ENCODE measurements at places on chromosomes 12 and 14.
A peak's percentile ranks its signal among the peaks of the same experiment; 100 is the strongest.

DNA sequence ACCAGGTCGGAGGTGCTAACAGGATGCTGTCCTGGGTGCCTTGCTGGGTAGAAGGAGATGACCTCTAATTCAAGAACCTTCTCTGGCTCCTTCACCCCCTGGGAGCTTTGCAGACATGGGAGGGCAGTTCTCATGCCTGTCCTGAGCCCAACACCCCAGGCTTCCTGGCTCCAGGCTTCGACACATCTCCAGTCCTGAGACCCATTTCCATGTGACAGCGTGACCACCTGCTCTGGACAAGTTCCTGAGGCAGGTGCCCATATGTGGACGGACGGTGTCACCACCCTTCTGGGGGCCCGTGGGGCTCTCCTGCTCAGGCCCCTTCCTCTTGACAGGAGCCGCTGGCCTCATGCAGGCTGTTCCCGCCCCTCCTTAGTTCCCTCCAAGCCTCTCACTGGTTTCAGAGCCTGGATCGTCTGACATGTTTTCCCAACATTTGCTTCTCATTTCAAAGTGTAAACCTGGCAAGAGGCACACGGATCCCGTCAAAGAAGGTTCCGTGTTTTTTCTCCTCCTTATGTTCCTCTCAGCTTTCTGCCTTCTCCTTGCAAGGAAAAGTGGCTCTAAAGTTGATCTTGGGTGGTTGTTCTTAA lies 291.9 kb upstream of the RTL1 start:
- no peak for DNase-seq

DNA sequence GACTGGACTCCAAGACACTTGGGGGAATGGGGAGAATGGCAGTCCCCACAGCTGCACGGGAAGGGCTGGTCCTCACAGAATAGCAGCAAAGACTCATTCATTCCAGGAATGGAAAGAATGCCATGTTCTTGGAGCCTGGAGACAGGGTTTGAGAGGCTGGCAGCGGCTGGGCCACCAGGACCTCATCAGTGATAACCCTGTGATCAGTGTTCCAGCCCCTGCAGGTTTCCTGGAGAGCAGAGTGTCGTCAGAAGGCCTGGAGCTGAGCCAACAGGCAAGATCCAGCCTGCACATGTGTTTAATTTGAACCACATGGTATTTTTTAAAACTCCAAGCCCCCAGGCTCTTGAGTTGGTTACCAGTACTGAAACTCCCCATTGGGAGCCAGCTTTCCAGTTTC lies 11.3 kb downstream of the BDKRB1 start:
- no peak for DNase-seq

GRCh38 chr14:67050896-67051295 lies 138.3 kb upstream of the GARIN2 start:
- DNase-seq = no peak

DNA sequence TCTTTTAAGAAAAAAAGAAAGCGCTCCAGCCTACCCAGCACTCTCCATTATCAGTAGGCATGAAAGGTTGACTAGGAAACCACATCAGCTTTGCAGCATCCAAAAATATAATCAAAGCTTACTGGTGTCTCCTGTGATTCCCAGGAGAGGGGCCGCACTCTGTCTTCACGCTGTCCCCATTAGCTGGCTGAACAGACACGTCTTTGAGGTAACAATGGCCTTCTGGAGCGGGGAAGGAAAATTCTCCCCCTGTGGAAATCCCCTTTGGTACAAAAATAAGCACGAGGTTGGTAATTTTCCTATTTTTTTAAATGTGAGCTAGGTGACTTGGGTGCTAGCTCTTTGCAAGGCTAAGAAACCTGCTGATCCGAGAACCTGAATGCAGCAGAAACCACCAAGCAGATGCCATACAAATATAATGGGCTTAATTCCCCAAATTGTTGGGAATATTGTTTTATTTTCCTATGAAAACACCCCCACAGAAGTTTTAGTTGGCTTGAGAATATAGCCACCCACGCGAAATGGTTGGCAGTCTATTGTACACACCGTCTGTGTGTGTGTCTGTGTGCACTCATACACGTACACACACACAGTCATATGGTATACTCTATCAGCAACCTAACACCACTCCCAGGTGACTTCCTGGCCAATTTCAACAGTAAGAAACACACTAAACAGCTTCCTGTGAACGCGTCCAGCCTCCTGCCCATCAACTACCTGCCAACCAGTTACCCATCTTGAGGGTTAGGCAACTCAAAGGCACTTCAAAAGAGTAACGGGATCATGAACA lies 71.2 kb downstream of the KSR2 start:
- DNase-seq = no peak

GRCh38 chr12:121957861-121958515 lies 39.6 kb downstream of the CFAP251 start:
- DNase-seq = no peak

DNA sequence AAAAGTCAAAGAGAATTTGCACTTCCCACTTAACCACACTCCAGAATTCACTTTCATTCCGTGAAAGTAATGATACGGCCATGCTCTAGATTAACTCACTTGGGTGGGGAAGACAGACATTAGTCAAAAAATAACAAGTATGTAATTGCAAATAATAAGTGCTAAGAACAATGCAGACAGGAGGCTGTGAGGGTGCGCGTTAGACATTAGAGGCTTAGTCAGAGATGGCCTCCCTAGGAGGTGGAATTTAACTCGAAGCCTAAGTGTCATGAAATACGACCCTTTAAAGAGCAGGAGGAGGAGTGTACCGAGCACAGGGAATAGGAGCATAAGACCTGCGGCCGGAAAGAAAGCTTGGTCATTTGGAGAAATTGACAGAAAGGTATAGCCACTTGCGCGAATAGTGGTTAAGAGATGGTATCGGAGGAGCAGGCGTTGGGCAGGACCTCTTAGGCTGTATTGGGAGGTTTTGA lies 628 bp downstream of the SNRPF start:
- no peak for DNase-seq

DNA sequence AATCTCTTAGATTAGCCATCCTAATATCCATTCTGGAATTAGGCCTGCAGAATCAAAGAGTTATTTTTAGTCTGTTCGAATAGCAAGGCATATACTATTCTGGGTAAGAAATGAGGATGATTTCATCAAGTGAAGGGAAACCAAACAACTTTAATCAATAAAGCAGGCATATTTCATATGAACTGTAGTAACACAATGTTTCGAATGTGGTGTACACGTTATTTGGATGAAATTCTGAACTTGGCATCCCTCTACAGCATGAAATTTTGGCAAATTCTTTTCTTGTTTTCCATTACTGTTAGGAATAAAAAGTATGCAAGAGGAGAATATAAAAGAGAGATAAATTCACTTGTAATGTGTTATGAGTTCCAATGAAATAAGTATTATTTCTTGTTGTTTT lies 1233.3 kb upstream of the SEL1L start:
- no peak for DNase-seq

DNA sequence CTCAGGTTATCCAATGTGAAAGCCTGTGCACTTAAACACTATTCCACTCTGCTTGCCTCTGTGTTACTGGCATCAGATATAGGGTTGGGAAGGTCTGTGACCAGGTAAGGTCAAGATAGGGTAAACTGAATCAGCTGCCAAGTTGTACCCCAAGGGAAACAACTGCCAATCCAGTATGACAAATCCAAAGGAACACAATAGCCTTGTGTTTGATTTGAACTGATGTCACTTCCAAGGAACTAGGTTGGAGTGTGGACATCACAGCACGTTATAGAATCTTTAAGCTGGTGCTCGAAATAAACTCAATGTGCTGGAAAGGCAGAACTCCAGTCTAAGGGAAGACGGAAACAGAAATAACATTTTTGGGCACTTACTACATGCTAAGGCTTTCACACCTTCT lies 223.4 kb upstream of the BTG1 start:
- DNase-seq = no peak

DNA sequence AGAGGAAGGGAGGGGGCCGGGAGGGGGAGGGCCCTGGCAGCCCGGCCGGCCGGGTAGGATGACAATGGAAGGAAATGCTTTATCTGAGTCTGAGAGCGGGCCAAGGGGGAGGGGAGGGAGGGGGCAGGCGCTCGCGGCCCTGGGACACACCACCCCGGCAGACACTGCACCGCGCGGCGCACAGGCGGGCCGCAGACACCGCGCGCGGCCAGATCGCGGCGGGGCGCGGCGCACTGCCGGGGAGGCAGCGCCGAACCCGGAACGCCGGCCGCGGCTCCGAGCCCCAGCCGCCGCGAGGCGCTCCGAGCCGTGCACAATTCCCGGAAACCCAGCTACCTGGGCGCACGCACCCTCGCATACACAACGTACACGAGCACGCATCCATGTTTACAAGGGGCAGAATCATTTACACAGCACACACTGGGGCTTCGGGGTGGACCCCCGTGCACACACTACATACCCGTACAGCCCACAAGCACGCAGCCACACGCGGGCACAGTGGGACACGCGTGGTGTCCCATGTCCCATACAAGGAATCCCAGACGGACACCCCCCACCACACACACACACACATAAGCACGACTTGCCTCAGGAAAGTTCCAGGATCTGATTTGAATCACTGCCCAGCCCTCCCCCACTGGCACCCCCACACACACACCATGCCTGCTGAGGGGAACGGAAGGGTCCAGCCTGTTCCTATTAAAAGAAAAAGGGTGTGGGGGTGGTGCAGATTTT lies at the start of gene HDAC7:
HDAC7 (minus strand) TSS at position 8 of the 735 bp plus-strand sequence. CDS start 118 bp downstream, outside the sequence.
- DNase-seq = peak; percentile 58

GRCh38 chr12:104291867-104292524 lies 11.5 kb upstream of the EID3 start:
- no peak for DNase-seq

DNA sequence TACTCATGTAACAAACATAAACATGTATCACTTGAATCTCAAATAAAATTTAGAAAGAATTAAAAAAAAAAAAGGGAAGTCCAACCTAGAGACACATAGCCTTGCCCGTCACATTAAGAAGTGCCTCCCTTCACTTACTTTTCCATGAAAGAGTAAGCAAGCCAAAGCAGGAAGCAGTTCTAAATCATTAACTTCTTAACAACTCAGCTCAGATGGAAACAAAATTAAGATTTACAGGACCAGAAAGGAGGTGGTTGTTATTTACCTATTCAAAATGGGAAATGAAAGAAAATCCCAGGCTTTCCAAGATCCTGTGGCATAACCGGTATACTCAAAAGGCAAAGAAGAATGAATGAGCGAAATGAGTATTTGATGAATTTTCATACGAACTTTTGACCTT lies 258.6 kb upstream of the DCN start:
- DNase-seq = no peak

DNA sequence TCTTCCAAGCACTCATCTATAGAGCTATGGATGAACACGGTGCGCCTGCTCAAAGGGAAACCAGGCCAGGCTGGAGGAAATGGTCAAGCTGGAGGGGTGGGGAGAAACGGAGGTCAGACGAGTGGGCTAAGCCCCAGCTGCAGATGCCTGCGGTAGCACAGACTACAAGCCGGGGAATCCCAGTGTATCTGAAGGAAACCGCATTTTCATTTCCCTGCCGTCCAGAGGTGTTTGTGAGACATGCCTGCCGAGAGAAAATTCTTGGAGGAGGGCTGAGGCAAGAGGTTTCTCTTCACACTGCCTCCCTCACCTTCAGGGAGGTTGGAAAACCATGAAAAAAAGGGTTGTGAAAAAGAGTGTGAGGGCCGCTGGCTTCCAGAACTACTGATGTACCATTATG lies 102.0 kb upstream of the FOXN3 start:
- no peak for DNase-seq

- no peak for DNase-seq
Measured at GRCh38 chr12:123034022-123034541, 53.6 kb downstream of the ARL6IP4 start.

- peak; percentile 66 for DNase-seq
Measured at GRCh38 chr12:55707841-55708694, at the start of gene ITGA7. ITGA7 (minus strand) TSS chr12:55707904; CDS start chr12:55707682, 222 bp downstream.

- DNase-seq = no peak
Measured at GRCh38 chr12:27651201-27651600, 45.0 kb upstream of the REP15 start.

DNA sequence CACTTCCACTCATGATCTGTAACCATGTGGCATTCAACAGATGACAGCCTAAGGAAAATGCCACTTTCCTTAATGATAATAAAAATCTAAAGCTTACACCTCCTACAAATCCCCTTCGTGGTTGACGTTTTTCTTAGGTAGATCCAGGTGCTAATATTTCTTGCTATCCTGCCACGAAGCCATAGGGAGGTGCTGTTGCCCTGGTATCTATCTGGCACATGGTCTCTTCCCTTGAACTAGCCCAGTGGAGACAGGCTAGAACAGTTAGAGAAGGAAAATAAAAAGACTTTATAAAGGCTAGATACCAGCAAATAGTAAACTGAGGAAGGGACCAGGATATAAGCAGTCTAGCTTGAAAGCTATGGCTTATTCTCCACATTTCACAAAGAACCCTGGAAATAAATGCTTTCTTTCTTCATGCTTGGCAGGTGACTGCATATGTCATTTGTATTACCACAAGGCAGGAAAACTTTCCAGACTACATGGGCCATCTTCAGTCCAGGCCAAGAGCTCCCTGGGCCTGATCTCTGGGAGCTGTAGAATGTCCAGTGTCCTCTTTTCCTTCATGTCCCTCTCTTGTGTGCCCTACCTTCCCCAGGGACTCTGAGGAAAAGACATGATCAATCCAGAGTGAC lies 15.3 kb downstream of the SPIC start:
- DNase-seq = no peak

DNA sequence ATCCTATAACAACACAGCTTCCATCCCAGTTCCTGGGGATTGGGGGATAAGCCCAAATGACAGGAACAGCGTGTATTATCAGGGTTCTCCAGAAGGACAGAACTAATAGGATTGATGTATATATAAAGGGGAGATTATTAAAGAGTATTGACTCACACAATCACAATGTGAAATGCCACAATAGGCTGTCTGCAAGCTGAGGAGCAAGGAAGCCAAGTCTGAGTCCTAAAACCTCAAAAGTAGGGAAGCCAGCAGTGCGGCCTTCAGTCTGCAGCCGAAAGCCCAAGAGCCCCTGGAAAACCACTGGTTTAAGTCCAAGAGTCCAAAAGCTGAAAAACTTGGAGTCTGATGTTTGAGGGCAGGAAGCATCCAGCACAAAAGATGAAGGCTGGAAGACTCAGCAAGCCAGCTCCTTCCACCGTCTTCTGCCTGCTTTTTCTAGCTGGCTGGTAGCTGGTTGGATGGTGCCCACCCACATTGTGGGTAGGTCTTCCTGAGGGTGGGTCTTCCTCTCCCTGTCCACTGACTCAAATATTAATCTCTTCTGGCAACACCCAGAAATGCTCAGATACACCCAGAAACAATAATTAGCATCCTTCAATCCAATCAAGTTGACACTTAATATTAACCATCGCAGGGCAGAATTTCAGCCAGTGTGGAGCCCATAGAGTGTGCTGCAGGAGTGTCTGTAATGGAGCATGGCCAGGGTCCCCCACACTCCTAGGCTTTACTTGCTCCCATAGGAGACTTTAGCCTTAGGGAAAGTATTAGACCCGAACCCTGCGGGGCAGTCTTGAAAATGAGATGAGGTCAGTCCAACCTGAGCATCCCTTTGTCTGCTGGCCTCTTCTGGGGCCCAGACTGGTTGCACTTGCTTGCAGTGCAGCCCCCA lies 111.1 kb downstream of the SINHCAF start:
- no peak for DNase-seq

- DNase-seq = peak; percentile 37
Measured at GRCh38 chr12:49750027-49750995, 9.0 kb downstream of the TMBIM6 start.

All from stimulated activated CD4-positive, alpha-beta T cell treated with anti-CD3 and anti-CD28 coated beads, Interleukin-1b, Interleukin-23, amount 100 ng/mL, for 4 hours (primary cell).